Bone marrow (tissue), 2 donors: ENCODE measurements at places on chromosomes 12 and 14.
A peak's percentile ranks its signal among the peaks of the same experiment; 100 is the strongest.

GRCh38 chr14:53532853-53533252 is 379.7 kb upstream of the DDHD1 start:
- DNase-seq: no peak

DNA sequence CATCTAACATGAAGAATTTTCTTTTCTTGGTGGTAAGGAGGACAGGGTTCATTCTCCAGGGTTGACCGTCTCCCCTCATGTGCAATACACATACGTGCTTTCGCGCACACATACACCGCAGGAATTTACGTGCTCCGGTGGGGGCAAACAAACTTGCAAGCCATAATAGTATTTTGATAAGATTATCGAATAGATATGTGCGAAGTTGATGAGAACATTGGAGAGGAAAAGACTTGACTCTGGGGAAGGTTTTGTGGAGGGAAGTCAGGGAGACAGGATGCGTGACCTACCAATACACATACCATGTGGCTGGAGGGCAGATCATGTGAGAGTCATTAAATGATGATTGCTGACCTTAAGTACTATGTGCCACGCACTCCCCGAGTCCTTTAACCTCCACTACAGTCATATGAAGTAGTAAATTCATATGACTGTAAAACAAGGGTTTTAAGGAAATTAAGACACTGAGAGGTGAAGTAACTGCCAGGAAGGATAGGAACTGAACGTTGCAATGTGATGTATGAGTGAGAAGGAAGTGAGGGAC is 921 bp downstream of the RAD51B start:
- DNase-seq: no peak

- DNase-seq: no peak
Measured at GRCh38 chr14:20197459-20197858, 6.8 kb downstream of the OR11G2 start.

- DNase-seq: no peak
Measured at GRCh38 chr12:132065609-132066344, 78.3 kb downstream of the DDX51 start.

DNA sequence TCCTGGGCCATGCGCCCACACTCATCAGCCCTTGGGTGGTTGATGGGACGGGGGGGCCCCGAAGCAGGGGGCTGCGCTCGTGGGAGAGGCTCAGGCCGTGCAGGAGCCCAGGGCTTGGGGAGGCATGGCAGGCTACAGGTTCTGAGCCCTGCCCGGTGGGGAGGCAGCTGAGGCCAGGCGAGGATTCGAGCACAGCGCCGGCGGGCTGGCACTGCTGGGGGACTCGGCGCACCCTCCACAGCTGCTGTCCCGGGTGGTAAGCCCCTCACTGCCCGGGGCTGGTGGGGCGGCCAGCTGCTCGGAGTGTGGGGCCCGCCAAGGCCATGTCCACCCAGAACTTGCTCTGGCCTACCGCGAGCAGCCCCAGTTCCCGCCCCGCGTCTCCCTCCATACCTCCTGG is 295.8 kb upstream of the SEL1L start:
- DNase-seq: no peak

DNA sequence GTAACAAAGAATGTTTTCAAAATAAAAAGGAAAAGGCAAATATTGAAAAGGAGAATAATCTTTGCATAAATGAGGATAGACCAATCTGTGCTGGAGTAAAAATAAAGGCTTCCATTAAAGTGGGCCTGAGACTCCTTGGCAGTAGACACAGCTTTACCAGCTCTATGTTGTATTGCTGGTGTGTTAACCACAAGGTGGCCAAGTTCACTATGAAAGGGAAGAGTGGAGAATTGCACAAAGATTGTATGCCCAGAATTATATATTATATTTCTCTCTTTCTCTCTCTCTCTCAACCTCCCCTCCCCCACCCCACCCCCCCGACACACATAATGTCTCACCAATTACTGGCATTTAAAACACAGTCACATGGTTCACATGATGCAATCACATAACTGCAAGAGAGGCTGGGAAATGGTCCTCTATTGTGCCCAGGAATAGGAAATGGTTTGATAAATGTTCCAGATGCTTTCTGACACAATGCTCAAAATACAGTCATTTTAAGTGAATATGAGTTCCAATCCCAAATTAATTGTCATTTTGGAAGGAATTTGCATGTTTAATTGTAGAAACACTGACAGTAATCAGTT is 222.6 kb upstream of the SYT1 start:
- DNase-seq: no peak

- DNase-seq: no peak
Measured at GRCh38 chr12:105092336-105092735, 8.1 kb upstream of the ALDH1L2 start.

GRCh38 chr14:103973354-103973753 is 31.0 kb upstream of the RD3L start:
- no peak for DNase-seq

DNA sequence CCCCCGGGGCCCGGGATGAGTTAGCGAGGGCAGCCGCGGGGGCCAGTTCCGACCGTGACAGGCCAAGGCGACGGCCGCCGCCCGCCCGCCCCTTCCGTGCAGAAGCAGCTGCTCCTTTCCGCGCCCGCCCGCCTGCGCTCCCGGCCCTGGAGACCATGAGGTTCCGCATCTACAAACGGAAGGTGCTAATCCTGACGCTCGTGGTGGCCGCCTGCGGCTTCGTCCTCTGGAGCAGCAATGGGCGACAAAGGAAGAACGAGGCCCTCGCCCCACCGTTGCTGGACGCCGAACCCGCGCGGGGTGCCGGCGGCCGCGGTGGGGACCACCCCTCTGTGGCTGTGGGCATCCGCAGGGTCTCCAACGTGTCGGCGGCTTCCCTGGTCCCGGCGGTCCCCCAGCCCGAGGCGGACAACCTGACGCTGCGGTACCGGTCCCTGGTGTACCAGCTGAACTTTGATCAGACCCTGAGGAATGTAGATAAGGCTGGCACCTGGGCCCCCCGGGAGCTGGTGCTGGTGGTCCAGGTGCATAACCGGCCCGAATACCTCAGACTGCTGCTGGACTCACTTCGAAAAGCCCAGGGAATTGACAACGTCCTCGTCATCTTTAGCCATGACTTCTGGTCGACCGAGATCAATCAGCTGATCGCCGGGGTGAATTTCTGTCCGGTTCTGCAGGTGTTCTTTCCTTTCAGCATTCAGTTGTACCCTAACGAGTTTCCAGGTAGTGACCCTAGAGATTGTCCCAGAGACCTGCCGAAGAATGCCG is 699 bp downstream of the MGAT2 start:
- peak; percentile 81 for DNase-seq

DNA sequence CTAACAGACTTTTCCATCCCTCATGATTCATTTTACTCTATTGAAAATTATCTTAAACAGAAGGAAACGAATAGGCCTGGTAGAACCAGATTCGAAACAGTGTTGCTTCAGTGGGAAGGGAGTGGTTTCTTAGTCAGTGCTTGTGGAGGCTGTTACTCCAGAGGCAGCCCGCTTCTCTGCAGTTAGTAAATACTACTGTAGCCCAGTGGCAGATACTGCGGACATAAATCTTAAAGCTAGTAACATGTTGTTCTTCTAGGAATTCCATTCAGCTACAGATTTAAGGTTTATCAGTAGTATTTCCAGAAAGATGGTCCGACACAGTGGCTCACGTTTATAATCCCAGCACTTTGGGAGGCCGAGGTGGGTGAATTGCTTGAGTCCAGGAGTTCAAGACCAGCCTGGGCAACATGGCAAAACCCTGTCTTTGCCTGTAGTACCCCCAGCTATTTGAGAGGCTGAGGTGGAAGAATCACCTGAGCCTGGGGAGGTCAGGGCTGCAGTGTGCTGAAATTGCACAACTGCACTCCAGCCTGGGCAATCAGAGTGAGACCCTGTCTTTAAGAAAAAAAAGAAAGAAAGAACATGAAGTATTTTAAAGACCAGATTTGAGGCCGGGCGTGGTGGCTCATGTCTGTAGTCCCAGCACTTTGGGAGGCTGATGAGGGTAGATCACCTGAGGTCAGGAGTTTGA is 45.9 kb downstream of the DIP2B start:
- no peak for DNase-seq

DNA sequence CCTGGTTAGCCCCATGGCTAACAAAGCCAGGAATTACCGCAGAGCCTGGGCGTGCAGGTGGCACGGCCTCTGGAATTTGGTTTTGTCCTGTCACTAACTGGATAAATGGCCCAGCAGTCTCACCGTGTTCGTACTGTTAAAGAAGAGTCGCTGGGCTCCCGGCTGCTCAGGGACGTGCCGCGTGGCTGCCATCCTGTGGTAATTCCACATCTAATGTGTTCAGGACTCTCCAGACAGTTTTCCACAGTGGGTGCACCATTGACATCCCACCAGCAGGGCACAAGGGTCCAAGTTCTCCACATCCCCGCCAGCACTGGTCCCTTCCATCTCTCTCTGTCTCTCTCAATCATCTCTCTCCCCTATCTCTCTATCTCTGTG is 19.6 kb downstream of the NOC4L start:
- DNase-seq: no peak

- DNase-seq: no peak
Measured at GRCh38 chr12:9260931-9261330, 52.7 kb upstream of the PZP start.

- no peak for DNase-seq
Measured at GRCh38 chr12:116657921-116658495, 79.9 kb downstream of the SPRING1 start.

DNA sequence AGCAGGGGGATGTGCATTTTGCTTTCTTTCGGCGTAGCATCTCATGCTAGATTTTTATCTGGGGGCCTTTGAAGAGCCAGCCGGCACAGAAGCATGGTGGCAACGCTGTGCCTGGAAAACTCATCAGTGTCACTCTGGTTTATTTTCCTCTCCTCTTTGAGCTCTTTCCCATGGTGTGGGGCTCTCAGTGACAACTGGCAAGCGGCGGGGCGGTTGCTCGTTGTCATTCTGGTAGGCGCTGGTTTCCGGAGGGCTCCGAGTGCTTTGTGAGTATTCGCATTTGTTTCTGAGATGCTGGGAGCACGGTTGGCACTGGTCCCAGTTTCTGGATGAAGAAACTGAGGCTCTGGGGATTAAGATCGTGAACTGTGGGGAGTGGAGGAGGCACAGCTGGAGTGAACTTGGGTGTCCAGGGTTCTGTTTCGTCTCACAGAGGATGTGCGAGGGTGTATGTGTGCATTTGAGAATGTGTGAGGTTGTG is 23.3 kb downstream of the TPCN1 start:
- no peak for DNase-seq
